Urinary bladder (tissue), 4 donors: ENCODE measurements at places on chromosomes 1 and 21. TPM values are rescaled to one million over a fixed set of nuclear protein-coding genes. Genes with fewer than 3 reads are reported as not detected.

The RAB25 gene
- 28.2 TPM for polyA plus RNA-seq

The GBP4 gene
- polyA plus RNA-seq = 10.1 TPM

The FCRL1 gene
- 0.10 TPM for polyA plus RNA-seq

The NBPF19 gene
- 7.1 TPM for polyA plus RNA-seq

The CCDC24 gene
- 7.2 TPM for polyA plus RNA-seq

The LAD1 gene
- 14.6 TPM for polyA plus RNA-seq

The SLC44A5 gene
- 0.77 TPM for polyA plus RNA-seq

The TOMM40L gene
- 14.3 TPM for polyA plus RNA-seq

The HMGCS2 gene
- 11.7 TPM for polyA plus RNA-seq
